NCI-H526 (cell line): ENCODE measurements at places on chromosomes 1 and 21.

DNA sequence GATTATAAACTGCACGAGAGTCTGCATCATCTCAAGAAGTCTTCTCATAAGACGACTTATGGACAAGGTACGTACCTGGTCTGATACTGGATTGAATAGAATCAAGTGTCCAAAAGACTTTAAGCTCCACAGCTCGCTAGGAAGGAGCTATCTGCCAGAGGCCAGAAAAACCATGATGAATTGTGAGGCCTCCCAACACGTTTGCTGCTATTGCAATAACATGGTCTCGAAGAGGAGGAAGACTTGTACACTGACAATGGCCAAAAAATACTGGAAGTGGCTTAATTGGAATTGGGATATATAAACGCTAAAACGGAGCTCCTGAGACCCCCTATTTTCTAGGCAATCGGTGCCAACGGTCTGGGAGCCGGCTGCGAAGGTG is 534 bp downstream of the DNAJC28 start:
- no peak for DNase-seq

DNA sequence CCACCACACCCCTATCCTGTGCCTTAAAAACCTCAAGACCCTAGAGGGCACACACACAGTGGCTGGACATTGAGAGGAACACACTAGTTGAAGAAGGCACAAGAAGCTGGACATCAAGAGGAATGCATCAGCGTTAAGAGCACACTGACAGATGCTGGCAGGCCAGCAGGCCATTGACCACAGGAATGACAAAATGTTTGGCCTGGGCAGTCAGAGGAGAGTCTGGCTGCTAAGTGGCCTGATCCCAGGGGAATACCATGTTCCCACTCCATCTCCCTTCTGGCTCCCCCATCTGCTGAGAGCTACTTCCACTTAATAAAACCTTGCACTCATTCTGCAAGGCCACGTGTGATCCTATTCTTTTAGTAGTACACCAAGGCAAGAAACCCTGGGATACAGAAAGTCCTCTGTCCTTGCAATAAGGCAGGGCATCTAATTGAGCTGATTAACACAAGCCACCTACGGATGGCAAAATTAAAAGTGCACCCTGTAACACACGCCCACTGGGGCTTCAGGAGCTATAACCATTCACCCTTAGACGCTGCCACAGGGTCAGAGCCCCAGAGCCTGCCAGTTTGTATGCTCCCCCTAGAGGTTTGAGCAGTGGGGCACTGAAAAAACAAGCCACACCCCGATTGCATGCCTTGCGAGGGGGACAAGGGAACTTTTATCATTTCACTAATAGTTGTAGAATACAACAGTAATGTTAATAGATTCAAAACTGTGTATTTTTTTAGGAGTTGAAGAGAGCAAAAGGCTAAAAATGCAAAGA is 1216.1 kb upstream of the NCAM2 start:
- no peak for DNase-seq

GRCh38 chr1:94544706-94545490 is 3.3 kb upstream of the F3 start:
- no peak for DNase-seq

GRCh38 chr1:5620997-5621396 is 371.2 kb downstream of the NPHP4 start:
- peak; percentile 4 for DNase-seq

- DNase-seq = peak; percentile 19
Measured at GRCh38 chr1:239457491-239458143, 71.2 kb downstream of the CHRM3 start.

DNA sequence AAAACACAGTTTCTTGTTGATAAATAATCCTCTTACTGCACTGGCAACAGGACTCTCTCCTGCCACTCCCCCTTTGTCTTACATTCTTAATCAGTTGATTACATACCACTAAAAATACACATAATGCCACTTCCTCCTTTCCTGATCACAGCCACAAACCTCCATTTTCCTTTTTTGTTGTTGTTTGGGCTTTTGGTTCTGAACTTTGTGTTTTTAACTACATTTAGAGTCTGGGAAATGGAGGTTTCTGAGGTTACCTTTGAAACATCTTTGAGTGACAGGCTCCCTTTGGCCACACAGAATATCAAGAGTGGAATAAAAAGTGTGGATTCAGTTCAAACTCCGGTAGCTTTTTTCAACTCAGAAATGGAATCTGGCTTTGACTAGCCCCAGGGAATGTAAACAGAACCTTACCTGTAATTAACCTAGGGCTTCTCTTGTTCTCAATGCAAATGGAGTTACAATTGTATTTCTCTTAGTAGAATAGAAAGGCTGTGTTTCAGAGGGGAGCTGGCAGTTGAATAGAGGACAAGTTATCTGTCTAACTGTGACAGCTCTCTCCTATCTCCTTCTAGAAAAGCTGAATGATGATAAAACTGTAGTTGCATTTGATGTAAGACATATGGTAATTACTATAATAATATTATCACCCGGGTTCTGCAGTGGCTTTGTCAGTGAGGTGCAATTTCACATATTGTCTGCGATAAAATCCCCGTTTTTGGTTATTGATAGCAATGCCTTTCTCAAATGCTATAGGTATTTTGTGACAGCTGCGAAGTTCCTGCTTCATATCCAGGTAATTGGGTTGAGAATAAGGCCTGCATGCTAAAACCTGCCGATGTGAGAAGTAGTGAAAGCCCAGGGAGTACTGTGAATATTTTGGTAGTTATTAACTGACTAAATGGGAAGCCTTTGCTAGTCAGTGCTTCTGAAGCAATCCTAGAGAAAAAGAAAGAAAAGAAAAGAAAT is 66.9 kb downstream of the ST6GALNAC5 start:
- peak; percentile 76 for DNase-seq

DNA sequence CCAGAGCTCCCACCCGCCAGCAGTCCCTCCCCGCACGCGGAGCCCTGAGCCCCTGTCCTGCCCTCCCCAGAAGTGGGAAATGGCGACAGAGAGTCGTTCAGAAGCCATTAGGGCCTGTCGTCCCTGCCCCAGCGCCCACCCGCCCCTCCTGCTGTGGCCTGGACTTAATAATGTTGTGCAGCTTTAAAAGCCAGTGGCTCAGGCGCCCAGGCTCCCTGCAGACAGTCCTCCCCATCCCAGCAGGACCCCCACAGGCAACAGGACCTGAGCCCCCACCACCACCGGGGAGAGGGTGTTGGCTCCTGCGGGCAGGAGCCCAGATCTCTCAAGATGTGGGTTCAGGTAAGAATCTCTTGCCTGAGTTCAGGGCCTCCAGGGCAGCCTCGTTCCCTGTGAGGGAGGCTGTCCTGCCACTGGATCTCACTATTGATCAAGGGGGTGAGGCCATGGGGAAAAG is 125.3 kb upstream of the RUNX3 start:
- no peak for DNase-seq

DNA sequence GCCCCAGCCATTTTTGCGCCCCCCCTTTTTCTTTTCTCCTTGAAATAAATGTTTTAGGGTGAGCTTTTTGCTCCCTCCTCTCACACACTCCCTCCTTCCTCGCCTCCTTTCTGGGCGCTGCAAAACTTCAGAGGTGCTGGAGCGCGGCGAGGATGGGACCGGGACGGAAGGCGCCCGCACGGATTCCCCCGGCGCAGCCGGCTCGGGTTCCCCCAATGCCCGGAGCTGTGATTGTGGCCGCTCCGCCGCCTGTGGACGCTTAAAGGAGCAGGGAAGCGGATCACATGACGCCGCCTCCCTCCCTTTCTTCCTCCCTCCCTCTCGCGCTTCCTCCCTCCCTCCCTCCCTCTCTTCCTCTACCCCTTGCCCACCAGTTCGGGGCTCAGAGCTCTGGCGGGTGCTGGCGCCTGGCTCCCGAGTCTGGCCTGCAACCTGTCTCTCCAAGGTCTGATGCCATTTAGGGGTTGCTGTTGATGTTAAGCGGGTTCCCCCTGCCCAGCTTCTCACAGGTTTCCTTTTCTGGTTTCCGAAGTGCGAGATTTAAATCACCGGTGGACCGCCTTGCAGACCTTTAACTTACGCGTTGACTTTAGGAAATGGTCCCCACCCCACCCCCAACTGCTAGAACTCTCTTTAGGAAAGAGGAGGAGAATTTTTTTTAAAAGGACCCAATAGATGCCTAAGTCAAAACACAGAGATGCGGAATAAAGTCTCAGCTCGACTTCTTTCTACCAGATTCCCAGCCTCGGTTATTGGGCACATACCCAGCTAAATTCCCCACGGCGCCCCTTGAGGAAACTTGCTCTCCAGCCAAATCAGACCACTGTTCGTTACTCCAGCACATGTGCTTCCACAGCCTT is at the start of gene WLS:
Gene WLS, minus strand, starts transcription at position 235 of the 860 bp plus-strand sequence. Its CDS starts 224 bp downstream, at position 11.
- peak; percentile 17 for DNase-seq

DNA sequence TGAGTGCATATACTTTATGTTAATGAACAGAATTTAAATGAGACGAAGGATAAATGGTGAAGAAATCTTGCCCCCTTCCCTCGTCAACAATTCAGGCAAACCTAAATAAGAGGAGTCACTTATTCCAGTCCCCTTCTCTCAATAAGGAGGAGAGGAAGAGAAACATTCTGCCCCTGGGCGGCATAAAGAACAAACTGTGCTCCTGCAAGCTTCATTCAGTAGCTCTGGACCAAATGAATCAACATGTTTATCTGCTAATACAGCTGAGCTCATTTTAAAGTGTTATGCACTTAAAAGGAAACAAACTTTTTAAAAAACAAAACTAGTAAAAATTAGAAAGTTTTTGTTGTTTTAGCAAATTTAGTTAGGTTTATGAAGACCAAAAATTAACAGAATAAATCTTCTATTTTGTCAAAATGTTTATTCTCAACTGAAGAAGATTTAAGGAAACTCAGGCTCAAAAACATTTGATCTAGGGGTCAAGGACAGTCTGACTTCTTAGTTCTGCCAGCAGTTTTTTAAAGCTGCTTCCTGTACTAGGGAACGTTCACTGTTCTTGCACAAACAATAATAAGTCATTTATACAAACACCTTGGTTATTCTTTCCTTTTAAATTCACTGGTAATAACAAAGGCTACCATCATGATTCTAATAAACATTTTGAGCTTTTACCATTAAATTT is 58.3 kb downstream of the AKT3 start:
- DNase-seq = no peak

- no peak for DNase-seq
Measured at GRCh38 chr1:7916501-7916830, 24.2 kb downstream of the TNFRSF9 start.

DNA sequence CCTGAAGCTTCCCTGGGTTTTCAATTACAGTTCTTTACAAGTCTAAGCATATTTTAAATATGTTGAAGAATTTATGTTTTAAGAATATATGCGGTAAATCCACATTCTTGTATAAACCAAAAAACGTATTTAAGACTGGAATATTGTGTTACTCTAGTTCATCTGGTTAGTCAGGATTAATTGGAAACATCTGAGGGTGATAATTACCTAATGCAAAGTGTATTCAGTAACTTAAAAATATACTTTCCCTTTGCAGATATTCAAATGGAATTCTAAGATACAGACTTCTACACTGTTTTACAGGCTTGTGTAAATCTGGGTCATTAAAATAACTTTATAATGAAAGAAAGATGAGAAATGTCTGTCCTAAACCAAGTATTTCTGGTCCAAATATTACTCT is 302.0 kb downstream of the VAV3 start:
- DNase-seq = no peak

GRCh38 chr1:25797939-25798338 is 2.1 kb upstream of the SELENON start:
- DNase-seq = no peak

DNA sequence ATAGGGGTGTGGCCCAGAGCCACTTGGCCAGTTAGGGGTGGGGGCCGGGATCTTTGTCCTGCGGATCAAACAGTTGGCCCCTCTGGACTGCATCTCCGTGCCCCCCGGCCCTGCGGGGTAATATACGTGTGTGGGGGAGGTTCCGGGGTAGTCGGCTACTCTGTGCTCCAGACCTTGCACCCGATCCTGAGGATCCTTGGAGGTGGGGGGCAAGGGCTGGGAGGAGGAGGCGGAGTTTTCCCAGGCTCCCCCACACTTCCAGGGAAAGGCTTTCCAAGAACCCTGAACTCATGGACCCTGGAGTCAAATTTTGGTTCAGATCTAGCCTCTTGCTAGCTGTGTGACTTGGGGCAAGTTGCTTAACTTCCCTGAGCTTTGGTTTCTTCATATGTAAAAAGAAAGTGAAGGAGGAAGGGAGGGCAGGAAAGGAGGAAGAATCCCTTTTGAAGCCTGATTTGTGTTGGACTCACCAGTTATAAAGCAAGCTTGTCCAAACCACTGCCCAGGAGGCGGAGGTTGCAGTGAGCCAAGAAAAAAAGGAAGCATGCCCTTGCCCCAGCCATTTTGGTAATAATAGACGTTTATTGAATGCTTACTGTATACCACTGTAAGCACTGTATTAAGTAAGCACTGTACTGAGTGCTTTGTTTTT is 686 bp downstream of the MIIP start:
- no peak for DNase-seq

- peak; percentile 6 for DNase-seq
Measured at GRCh38 chr1:231986631-231987336, 360.2 kb downstream of the DISC1 start.

- DNase-seq = no peak
Measured at GRCh38 chr1:213661302-213661701, 326.5 kb upstream of the PROX1 start.

DNA sequence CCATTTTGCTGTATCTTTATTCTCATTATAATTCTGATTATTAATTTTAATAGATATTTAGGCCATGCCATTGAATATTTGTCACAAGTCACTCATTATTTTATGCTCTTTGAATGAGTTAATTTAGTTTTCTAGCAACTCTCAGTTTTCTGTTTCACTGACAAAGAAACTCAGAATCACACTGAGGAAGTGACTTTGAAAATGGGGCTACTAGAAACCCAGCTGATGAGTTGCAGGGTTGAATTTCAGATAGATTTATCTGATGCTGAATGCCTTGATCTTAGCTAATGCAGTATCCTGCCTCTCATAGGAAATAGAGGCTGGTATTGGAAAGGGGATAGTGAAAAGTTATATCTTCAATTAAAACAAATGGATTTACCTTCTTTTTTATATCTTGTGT is 67.4 kb upstream of the PLA2G4A start:
- no peak for DNase-seq

GRCh38 chr1:198165927-198166647 is 9.3 kb downstream of the NEK7 start:
- DNase-seq = no peak

DNA sequence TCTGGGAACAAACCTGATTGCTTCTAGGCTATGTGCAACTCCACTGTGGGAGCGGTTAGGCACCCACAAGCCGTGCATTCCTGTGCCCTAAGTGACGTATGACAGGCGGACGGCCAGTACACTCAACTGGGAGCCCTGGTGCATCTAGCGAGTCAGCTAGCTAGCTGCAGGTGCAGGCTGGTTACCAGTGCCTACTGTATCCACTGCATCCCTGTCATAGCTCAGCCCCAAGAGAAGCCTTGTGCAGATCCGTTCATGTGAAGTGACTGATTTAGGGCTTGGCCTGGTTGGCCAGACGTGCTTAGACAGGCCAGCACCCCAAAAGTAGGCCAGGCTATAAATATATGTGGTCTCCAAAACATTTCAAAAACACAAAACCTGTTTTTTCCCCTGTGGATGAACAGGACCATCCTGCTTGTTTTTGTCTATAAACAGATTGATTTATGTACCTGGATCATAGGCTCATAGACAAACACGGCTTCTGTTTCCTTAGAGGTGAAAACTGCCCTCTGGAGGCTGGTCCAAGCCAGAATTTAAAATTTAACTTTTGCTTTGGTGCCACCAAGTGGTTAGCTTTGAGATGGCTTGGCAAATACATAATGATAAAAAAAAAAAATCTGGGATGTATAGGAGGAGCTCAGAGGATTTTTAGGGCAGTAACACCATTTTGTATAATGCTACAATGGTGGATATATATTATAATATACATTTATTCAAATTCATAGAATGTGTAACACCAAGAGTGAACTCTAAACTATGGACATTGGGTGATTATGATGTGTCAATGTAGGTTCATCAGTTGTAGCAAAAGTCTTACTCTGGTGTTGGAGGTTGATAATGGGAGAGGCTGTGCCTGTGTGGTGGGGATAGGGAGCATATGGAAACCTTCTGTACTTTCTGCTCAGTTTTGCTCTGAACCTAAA is 68.5 kb downstream of the GIPC2 start:
- DNase-seq = peak; percentile 91
